Omental fat pad (tissue), 4 donors: ENCODE measurements at places on chromosomes 2 and 18. TPM values are rescaled to one million over a fixed set of nuclear protein-coding genes. Genes with fewer than 3 reads are reported as not detected.

VIT gene
- total RNA-seq, result 36.4 TPM

DTNA gene
- 38.1 TPM for total RNA-seq

KIAA2012 gene
- total RNA-seq, result not detected

KCTD1 gene
- 3.4 TPM for total RNA-seq

PLB1 gene
- total RNA-seq, result 14.3 TPM

SLC11A1 gene
- total RNA-seq, result 218 TPM

CDK15 gene
- 0.84 TPM for total RNA-seq

BCL11A gene
- total RNA-seq, result 1.4 TPM

SULT1C3 gene
- not detected for total RNA-seq

GORASP2 gene
- 44.6 TPM for total RNA-seq

TXNDC2 gene
- not detected for total RNA-seq

NOSTRIN gene
- 16.3 TPM for total RNA-seq

HOXD8 gene
- total RNA-seq, result 24.6 TPM

LRATD1 gene
- 0.63 TPM for total RNA-seq

PMAIP1 gene
- 2.8 TPM for total RNA-seq
